ENCODE measurements at places on chromosomes 13 and 19.

- DNase-seq = no peak
Measured at GRCh38 chr13:30191491-30192100, 115.8 kb downstream of the KATNAL1 start.

GRCh38 chr13:91242652-91243051, 104.8 kb upstream of the MIR17HG start:
- no peak for DNase-seq

DNA sequence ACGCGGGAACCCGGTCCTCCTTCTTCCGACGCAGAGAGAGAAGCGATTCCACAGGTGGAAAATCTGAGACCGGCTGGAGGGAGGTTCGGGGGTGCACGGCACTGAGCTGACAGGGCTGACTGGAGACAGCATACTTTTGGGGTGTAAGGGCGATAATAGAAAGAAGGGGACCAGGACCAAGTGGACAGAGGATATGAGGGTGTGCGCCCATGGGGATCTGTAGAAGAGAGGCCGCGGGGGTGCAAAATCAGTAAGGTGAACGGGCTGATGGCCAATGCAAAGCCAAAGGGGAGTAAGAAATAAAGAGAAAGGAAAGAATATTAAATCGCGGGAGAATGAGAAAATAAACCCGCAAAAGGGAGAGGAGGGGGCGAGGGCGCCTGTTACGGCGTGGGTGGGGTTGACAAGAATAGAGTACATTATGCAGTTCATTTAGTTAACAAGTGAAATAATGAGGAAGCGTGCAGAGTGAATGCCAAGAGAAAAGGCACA, 336 bp upstream of the GSX1 start:
- no peak for DNase-seq

DNA sequence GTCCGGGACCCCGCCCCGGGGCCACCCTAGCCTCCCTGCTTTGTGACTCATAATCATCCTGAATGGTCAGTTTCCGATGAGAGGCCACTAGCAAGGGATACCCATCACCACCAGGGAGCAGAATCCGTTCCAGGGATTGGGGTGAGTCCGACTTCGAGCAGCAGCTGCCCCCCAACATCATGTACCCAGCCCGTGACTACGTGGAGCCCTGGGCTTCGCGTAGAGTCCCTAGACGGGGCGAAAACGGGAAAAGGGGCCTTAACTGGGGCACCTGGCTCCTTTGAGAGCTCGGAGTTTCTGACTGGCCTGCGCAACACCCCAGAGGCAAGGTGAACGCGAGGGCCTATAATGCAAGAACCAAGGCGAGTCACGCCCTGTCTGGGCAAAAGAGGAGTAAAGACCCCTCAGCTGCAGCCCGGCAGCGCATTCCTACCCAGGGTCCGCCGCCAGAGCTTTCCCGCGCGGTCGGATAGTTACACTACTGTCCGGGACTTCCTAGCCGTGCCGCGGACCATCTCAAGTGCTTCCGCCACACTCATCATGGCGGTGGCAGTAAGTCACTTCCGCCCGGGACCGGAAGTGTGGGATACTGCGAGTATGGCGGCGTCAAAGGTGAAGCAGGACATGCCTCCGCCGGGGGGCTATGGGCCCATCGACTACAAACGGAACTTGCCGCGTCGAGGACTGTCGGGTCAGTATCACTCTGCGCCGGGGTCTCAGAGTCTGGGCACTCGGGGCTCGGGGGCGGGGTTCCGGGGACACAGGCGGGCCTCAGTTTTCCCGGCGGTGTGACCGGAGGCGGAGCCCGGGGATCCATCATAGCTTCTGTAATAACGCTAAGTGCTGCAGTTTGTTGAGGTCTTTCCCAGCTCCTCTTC, at the start of gene NDUFA13:
Gene NDUFA13 (plus strand): TSS at position 584 of the 878 bp plus-strand sequence. CDS start 14 bp downstream, at position 598.
- peak; percentile 83 for DNase-seq

- DNase-seq = no peak
Measured at GRCh38 chr13:99741960-99742359, 229.6 kb downstream of the ZIC5 start.

GRCh38 chr19:13082192-13083007, 20.3 kb downstream of the LYL1 start:
- no peak for DNase-seq

DNA sequence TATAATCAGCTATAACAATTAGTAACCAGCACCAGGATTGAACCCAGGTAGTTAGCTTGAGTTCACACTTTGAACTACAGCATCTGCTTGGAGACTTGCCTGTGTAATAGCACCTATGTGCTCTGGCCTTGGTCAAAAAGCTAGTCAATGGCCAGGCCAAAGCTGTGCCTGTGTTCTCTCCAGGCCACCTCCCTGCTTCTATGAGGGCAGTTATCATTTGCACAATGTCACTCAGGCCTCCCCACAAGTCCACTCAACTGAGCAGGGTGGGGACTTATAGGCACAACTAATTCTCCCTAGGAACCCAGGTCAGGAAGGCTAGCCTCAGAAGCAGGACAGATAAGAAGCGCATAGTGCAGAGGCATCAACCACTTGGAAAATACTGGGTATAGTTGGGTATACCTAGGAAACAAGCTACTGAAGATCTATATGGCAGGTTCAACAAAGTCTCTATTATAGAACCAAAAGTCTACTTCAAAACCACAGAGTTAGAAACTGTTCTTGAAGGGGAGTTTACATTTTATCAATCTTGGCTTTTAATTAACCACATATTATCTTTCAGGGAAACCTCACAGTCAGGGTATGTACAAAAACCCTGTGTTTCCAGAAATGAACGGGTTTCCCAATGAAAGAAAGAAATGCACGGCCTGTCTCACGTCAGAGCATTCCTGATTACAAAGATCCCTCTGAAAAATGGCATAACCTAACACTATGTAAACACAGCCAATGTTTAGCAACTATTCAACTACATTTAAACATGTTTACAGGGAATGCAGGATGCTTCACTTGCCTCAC, 140.9 kb downstream of the ABCC4 start:
- DNase-seq = no peak

- no peak for DNase-seq
Measured at GRCh38 chr19:35471946-35472345, 18.3 kb downstream of the KRTDAP start.

DNA sequence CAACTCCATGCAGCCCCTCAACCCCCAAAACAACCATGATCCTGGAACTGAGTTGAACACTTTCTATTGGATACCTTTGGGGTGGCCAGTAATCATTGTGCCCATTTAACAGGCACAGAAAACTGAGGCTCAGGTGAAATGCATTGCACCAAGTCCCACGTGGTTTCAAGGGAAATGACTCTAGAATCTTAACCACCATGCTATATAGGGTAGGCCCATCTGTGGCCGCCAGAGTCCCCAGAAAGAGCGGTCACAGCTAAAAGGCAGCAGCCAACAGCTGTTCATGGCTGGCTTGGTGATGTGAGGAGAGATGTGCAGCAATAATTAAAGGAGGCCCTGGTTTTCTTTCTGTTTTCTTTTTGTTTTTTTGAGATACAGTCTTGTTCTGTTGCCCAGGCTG, 2.6 kb downstream of the CNN1 start:
- DNase-seq = no peak

GRCh38 chr13:111178402-111178801, 63.3 kb downstream of the ARHGEF7 start:
- DNase-seq = no peak

GRCh38 chr19:15464394-15465385, at the start of gene RASAL3:
RASAL3 (minus strand) TSS chr19:15464544; CDS start chr19:15464358, 186 bp downstream.
- peak; percentile 27 for DNase-seq

DNA sequence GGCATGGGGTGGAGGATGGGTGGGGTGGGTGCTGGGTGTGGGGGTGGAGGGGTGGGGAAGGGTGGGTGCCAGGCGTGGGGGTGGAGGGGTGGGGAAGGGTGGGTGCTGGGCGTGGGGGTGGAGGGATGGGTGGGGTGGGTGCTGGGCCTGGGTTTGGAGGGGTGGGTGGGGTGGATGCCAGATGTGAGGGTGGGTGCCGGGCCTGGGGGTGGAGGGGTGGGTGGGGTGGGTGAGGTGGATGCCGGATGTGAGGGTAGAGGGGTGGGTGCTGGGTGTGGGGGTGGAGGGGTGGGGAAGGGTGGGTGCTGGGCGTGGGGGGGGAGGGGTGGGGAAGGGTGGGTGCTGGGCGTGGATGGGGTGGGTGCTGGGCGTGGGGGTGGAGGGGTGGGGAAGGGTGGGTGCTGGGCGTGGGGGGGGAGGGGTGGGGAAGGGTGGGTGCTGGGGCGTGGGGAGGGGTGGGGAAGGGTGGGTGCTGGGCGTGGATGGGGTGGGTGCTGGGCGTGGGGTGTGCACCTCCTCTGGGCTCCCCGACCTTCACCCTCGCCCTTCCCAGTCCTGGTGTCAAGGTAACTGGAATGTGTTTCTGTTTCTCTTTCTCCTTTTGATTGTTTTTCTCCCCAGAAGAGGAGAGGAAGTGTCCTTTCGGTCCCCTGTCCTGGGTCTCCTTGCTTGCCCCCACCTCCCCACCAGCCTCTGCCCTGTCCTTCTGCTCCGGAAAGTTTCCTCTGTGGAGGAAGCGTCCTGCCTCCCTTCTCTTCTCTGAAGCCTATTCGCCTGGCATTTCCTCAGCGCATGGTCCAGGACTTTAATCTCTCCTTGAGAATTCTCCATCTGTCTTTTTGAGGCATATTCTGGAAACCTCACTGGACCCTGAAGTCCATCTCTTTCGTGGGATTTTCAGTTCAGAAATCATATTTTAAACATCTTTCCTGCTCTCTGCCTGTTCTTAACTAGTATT, 22.9 kb upstream of the CFAP97D2 start:
- DNase-seq = no peak

DNA sequence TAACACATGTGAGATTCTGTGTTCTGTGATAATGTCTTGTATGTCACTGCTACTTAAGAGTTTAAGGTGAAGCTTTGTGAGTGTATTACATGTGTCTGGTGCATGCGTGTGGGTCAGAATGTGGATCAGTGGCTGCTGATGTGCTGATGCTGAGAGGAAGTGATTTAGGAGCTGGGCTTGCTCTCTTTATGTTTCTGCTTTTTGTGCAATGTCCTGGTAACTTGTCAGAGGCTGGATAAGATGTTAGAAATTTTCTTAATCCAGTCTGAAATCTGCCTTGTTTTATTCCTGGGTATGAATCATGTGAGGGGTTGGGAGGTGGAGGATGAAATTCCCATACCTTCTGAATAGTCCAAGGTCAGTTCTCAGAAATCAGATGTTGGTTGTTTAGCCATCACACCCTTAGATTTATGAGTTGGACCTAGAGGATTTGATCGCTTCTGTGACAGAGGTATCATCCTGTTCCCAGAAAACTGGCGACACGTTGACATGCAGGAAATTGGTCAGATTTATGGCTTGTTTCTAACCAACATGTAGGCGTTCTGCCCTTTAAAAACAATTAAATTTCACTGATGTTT, 24.5 kb upstream of the CXCL17 start:
- no peak for DNase-seq

DNA sequence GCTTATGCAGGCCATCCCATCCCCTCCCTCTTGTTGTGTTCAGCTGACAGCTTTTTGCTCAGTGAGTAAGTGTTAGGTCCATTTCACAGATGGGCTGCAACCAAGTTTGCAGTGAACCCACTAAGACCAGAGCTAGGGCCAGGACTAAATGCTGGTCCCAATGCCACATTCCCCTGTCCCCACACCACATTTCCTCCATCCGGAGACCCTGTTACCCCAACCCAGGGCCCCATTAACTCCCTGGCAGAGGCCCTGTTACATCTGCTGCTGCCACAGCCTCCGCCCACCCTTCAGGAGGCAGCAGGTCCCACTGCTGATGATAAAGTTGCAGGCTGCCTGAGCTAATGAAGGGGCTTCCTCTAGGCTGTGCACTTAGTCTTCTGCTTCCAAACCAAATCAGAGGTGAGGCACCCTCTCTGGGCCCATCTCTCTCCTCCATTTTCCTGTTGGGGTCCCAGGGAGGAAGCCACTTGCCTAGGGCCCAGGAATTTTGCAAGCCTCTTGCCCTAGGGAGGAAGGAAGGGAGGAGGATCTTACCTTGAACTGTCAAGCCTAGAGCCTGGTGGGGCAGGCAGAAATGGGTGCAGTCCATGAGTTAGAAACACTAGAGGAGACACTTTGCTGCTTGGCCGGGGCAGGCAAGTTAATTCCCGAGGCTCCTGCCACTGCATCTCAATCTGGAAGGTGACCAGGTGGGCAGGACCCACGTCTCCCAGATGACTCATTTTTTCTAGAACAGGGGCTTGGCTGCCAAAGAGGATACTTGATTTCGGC, 3.4 kb upstream of the USF2 start:
- no peak for DNase-seq

Data from activated CD4-positive, CD25-positive, alpha-beta regulatory T cell (primary cell).